ENCODE measurements at places on chromosomes 1 and 21. TPM values are rescaled to one million over a fixed set of nuclear protein-coding genes. Genes with fewer than 3 reads are reported as not detected.

The ALPL gene
- 0.30 TPM for total RNA-seq

The PEX19 gene
- 46.9 TPM for total RNA-seq

The DPM3 gene
- 11.4 TPM for total RNA-seq

The COL8A2 gene
- 19.6 TPM for total RNA-seq

All from smooth muscle cell of the umbilical artery (primary cell).